ENCODE measurements at places on chromosomes 6 and 20. TPM values are rescaled to one million over a fixed set of nuclear protein-coding genes. Genes with fewer than 3 reads are reported as not detected.

Gene CFAP206
- 0.41 TPM for total RNA-seq

Gene TNFRSF6B
- 0.65 TPM for total RNA-seq

Gene CCN6
- total RNA-seq = not detected

Gene DEFB132
- total RNA-seq = not detected

Gene TFEB
- 41.5 TPM for total RNA-seq

Gene PRND
- not detected for total RNA-seq

Gene SLPI
- total RNA-seq = 0.37 TPM

Gene TAAR6
- total RNA-seq = not detected

Gene VWA7
- 9.2 TPM for total RNA-seq

Gene SLC17A2
- not detected for total RNA-seq

Gene SLC4A11
- 0.20 TPM for total RNA-seq

Gene WFDC6
- not detected for total RNA-seq

Gene VIP
- total RNA-seq = not detected

Gene MOCS1
- 25.5 TPM for total RNA-seq

Gene SPATA2
- total RNA-seq = 7.6 TPM

Gene BTBD9
- total RNA-seq = 17.8 TPM

GRCh38 chr6:150979826-150980350 lies 114.4 kb downstream of the MTHFD1L start:
- no peak for DNase-seq

GRCh38 chr6:124535746-124536145 lies 426.5 kb upstream of the RNF217 start:
- no peak for DNase-seq

- no peak for DNase-seq
Observed at GRCh38 chr20:32527447-32528055, 57.6 kb downstream of the NOL4L start.

- no peak for DNase-seq
Observed at GRCh38 chr6:80637312-80637711, 530.8 kb downstream of the BCKDHB start.

DNA sequence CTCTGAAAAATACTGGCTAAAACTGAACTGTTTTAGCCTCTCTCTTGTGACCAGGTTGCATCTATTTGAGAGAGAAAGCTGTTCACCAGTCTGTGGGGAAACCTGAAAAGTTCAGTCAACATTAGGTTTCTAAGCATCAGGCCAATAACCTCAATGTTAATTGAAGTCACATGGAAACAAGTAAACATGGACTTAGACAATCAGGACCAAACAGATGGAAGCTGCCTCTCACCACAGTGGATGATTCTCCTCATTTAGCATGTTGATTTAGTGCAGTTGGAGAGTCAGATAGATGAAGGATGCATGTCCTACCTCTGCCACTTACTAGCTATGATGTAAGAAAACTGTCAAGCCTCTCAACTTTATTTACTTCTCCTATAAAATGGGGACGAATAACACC lies 18.2 kb downstream of the SCGN start:
- DNase-seq = no peak

GRCh38 chr6:106799031-106799894 lies 169.9 kb downstream of the QRSL1 start:
- DNase-seq = no peak

- DNase-seq = no peak
Observed at GRCh38 chr6:44061375-44062104, 65.7 kb downstream of the MRPL14 start.

DNA sequence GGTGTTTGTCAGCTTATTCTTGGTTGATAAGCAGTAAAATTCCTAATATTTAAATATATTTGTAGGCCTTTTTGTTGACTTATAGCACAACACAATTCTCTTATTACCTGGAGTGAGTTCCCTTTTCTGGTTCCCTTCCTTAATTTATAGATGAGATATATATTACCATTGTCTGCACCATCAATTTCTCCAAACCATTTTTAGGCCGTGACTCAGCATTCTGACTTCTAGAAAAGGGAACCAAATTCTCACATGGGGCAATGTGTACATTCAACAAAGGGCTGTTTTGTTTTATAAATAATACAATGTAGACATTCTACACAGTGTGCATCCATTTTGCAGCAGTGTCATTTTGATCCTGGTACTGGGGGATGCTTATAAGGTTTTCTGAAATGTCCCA lies 52.8 kb downstream of the NCOA7 start:
- DNase-seq = no peak

DNA sequence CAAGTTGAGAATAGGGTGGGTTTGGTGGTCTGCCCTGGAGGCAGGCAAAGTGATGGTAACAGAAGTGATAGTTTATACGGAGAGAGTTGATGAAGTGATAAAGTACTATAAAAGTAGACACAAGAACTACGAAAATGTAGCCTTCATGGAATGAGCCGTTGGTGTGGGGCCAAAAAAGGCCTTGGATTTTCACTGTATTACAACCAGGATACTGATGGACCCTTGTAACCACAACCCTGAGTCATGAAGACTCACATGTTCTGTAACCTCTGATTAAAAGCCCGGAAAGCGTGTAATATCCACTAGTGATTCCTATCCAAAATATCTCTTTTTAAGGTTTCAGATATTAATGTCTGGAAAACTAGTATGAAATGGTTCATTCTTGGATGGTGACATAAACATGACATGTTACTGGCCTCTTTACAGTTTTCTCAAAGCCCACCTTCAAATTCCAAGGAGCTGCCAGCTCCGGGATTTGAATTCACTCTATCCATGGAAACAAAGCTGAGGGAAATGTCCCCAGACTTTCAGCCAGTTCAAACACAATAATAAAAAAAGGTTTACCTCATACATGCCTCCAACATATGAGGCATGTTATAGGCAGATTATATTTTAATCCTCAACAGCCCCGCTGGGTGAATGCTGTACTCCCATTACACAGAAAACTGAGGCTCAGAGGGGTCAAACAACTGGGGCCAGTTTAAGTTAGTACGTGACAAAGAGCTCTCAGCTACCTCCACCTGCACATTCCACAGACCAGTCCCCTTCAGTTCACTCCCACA lies 55.4 kb downstream of the MRPL14 start:
- DNase-seq = no peak

DNA sequence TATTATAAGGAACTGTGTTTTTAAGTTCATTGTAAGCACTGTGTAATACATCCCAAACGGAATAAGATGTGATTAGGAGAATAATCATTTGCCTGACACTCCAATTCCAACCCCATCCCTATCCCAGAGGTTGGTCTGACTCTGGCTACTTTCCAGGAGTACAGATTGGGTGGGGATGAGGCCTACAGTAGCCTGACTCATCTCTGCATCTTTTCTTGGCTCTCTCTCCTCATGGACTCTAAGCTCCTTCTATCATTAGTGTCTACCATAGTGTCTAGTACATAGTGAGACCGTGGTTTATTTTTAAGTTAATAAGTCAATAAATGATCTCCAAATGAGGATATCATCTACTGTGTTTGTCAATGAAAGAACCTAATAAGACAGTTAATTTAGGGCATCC lies 92.2 kb upstream of the CNKSR3 start:
- DNase-seq = no peak

DNA sequence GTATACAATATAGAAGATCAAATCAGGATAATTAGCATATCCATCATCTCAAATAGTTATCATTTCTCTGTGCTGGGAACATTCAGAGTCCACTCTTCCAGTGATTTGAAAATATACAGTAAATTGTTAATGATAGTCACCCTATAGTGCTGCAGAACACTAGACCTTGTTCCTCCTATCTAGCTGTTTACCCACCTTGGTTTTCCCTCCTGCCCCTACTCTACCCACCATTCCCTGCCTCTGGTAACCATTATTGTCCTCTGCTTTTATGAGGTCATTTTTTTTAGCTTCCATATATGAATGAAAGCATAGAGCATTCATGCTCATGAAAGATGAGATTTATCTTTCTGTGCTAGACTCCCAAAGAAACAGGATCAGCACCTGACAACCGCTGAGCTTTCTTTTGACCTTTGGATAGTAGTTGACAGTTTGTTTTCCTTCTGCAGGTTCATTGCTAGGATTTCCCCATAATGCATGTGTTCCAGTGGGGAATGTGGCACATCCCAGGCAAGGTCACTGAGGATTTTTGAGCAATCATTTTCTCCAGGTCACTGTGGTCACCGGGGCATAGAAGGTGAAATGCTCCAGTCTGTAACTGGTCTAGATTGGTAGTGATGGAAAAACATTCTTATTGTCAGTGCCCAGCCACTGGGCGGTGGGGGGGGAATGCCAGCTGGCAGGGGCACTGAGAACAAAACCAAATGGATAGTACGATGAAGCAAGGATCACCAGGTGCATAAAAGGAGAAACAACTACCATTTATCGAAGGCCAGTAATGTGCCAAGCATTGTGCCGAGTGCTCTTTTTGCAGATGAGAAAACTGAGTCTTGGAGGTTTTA lies 33.6 kb upstream of the BCAS1 start:
- DNase-seq = no peak

DNA sequence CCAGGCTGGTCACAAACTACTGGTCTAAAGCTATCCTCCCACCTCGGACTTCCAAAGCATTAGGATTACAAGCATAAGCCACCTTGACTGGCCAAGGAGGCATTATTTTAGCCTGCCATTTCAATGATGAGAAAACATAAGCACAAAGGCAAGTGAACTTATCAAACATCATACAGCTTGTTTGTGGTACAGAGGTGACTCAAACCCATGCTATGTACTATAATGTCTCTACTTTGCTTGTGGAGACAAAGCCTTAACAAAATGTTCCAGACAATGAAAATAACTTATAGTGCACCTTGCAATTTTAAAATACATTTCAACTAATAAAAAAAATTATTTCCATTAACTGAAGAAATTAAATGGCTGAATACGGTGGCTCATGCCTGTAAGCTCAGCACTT lies 26.2 kb downstream of the HDAC2 start:
- no peak for DNase-seq

GRCh38 chr6:22302838-22303237 lies 6.0 kb upstream of the PRL start:
- DNase-seq = no peak

- DNase-seq = no peak
Observed at GRCh38 chr6:21612067-21612745, 18.7 kb downstream of the SOX4 start.

DNA sequence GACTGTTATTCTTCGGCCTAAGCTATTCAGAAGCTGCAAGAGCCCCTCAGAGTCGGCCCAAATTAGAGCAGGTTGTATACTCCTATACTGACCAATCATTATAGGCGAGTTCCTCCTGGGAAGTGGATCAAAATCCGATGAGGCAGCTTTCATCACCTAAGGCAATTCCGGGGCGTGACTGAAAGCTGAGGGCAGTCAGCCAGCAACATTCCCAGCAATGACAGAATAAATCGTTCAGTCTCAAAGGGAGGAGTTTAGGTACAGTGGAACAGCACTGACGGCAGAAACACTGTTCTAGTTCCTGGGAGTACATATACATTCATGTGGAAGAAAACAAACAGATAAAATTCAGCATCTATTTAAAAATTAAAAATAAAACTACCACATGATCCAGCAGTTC lies 10.8 kb downstream of the HLA-DQB2 start:
- no peak for DNase-seq

- DNase-seq = no peak
Observed at GRCh38 chr6:101266063-101266462, 127.4 kb upstream of the GRIK2 start.

DNA sequence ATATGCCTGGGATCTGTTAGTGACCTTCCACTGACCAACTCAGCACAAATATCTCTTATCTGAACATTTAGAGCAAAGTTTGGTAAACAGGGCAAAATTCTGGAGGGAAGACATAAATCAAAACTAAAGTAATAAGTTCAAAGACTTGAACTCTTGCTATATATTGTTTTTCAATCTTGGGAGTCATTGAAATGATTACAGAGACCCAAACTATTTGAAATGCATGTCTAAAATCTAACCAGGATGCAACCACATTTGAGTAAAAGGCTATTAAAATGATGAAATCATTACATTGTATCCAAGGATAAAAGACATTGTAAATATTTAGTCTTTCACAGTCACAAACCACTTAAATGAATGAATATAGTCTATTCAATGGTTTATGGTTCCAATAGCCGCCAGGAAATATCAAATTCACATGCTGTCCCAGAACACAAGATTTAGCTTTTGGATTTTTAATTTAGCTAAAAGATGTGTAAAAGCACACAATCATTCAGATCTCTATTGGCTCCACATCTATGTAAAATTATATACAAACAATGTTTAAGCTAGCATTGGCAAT lies 256.6 kb upstream of the EPHA7 start:
- DNase-seq = no peak

DNA sequence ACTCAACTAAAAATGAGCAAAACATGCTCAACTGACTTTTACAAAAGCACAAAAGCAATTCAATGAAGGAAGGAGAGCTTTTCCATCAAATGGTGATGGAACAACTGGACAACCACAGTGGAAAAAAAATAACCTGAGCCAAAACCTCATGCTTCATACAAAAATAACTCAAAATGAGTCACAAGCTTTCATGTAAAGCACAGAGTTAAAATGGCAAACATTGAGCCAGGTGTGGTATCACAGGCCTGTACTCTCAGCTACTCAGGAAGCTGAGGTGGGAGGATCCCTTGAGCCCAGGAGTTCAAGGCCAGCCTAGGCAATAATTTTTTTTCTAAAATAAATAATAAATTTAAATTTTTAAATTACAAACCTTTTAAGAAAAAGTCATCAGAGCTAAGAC lies 18.4 kb upstream of the HLA-G start:
- DNase-seq = no peak

DNA sequence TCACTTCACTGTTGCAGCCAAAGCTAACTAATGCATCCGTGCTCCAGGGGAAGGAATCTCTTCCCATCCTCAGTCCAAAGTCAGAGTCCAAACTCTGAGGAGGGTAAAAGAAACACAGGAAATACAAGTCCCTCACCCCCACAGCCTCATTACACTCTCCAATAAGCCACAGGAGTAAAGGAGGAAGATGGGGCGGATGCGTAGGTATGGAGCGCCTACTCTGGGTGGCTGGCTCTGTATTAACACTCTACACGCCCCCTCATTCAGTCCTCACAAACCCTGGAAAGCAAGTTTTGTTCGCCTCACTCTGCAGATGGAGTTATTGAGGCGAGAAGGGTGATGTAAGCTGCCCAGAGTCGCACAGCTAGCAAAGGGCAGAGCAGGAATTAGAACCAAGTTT lies 242.9 kb downstream of the NRN1 start:
- DNase-seq = no peak

GRCh38 chr6:121055572-121056163 lies 278.6 kb downstream of the TBC1D32 start:
- no peak for DNase-seq

- no peak for DNase-seq
Observed at GRCh38 chr6:4930025-4930691, 73.7 kb downstream of the RPP40 start.

DNA sequence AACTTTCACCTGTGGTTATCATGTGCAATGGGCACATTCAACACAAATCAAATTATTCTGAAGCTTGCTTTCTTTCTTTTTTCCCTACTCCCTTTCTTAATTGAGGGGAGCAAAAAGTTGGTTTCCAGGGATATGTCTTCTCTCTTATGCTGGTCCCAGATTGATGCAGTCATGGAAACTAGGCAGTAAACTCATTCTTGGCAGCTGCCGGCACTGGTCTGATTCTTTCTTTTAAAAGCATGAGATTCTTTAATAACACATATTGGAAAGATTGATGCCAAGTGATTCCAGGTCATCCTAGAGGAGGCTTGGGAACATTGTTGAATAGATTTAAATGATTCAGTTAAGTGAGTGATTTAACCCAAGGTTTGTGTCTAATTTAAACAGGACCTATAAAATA lies 29.0 kb downstream of the PTPRA start:
- no peak for DNase-seq
